Stimulated activated naive CD8-positive, alpha-beta T cell treated with anti-CD3 and anti-CD28 coated beads, Interleukin-15, amount 100 ng/mL, for 72 hours (primary cell): ENCODE measurements at places on chromosomes 16 and 17.

DNA sequence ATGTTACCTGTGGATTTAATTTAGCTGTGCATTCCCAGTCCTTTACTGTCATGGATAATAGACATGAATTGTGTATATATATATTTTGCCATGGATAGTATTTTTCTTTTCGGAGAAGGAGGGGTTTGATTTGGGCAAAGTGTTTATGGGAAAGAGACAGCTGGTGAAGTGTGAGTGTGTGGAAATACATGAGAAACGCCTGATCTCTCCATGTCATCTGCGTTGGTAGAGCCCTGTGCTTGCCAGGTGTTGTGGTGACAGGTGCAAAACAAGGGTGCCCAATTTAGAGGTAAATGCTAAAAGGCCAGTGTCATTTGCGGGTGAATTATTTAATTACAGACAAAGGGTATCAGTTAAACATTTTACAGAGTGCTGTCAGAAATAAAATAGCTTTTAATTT, 23.4 kb downstream of the NDEL1 start:
- DNase-seq: no peak

GRCh38 chr17:35169835-35170363, 22.3 kb downstream of the UNC45B start:
- no peak for DNase-seq

DNA sequence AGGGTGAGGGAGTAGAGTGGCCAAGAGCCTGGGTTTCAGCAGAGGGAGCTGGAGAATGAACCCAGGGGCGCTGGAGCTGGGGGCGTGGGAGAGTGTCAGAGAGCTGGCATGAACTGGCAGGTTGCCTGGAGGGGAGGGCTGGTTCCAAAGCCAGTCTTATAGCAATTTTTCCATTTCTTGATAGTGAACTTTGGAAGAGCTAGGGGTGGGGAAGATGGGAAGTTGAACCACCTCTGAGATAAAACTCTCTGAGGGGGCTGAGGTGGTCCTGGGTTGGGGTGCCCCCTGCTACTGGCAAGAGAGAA, 36.9 kb downstream of the ADGRG5 start:
- no peak for DNase-seq

DNA sequence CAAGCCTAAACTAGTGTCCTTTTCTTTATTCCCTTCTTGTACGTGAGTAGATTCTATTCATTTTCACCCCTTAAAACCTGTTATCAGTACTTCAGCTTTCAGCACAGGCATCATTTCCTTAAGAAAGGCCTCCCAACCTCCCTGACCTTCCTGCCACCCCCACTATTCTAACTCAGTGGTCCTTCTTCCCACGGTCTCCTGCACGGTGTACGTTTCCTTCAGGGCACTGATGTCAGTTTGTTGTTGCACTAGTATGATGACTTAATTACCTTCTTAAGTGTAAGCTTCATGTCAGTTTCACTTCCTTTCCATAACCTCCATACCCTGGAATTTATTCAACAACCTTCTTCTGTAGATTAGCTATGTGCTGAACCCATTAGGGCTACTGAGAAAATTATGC, 484.2 kb downstream of the HS3ST4 start:
- no peak for DNase-seq

DNA sequence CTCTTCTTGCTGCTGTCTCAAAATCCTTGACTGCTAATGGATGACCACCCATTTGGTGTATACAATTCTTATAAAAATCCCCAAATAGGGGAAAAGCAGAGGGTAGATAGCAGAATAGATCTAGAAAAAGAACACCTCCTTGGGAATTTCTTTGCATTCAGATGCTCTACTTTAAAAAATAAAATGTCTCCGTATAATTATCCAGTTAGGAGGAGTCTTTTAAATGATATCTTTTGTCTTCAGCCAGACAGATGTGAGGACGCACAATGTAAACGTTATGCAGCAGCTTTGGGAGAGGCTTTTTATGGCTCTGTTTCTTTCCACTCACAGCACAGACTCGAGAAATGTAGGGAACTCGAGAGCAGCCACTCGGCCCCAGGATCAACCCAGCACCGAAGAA, 300.2 kb downstream of the IRF8 start:
- no peak for DNase-seq

GRCh38 chr17:74325376-74325742, 667 bp upstream of the KIF19 start:
- DNase-seq: no peak

DNA sequence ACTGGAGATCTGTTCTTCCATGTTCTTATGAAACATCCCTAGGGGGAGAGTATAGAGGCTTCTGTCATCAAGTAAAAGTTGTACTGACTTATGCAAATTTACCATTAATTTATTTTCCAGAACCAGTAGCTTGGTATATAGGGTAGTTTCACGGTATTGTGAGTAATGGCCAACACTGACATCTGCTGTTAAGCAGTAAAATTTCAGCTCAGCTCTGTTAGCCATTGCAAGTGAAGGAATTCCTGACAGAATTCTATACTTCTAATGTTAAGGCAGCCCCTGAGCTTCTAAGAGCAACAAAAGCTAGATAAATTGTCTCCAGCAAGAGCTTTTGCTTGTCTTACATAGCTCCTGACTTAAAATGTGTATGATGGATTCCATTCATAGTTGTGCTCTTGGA, 613.5 kb upstream of the C16orf82 start:
- DNase-seq: no peak

DNA sequence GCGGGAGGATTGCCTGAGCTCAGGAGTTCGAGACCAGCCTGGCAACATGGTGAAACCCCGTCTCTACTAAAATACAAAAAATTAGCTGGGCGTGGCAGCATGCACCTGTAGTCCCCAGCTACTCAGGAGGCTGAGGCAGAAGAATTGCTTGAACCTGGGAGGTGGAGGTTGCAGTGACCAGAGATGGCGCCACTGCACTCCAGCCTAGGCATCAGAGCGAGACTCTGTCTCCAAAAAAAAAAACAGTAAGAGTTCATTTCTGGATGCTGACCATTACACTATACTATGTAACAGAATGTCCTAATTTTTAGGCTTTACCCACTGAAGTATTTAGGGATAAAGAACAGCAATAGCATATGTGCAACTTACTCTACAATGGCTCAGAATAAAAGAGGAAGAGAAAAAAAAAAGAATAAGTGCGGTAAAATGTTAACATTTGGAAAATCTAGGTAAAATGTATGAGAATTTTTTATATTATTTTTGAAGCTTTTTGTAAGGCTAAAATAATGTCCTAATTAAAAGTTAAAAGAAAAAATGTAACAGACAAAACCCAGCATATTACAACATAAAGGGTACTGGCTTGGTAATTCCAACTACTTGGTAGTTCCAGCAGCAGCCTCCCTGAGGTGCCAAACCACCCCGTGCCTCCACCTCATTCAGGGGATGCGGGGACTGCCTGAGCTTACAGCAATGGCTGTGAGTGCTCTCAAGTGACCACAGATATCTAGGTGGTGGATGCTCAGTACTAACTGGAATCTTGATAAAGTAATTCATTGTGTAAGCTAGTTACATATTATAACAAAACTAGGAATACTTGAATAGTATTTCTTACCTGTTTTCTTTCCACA, 10.9 kb downstream of the COPS3 start:
- DNase-seq: peak; percentile 30

GRCh38 chr17:56754523-56755208, 79.1 kb downstream of the C17orf67 start:
- DNase-seq: no peak

DNA sequence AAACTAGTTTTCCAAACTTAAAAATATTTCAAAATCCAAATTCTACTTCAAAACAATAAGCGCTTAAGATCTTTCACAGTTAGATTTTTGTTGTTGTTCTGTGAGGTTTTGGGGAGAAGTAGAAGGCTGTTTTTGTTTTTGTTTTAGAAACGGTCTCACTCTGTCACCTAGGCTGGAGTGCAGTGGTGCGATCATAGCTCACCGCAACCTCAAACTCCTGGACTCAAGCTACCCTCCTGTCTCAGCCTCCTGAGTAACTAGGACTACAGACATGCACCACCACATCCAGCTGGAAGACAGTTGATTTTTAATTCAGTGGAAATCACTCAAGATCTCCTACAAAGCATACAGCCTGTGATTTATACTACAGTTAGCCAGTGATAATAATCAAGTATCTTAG, 2.7 kb downstream of the SHCBP1 start:
- DNase-seq: no peak

GRCh38 chr17:364308-364707, 11.7 kb upstream of the RPH3AL start:
- DNase-seq: no peak
